ENCODE measurements at places on chromosomes 11 and 22. TPM values are rescaled to one million over a fixed set of nuclear protein-coding genes. Genes with fewer than 3 reads are reported as not detected.

The KCTD14 gene
- total RNA-seq: 1.6 TPM

The CEND1 gene
- total RNA-seq: 1.2 TPM

The DGAT2 gene
- 0.93 TPM for total RNA-seq

The APOL5 gene
- not detected for total RNA-seq

DNA sequence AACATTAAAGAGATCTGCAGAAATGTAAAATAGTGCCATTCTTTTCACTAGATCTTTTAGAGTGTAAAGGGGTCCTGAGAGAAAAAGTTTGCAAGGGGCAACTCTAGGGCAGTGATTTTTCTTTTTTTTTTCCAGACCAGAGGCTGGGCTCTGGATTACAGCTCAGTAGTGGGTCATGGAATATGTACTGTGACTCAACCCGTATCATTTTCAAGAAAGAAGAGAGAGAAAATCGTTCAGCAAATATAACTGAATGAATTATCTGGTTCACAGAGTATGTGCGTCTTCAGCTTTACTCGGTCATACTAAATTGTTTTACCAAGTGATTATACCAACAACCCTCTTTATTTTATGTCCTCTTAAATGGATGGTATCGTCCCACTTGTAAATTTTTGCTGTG is 3.8 kb downstream of the CEP57 start:
- DNase-seq: no peak

DNA sequence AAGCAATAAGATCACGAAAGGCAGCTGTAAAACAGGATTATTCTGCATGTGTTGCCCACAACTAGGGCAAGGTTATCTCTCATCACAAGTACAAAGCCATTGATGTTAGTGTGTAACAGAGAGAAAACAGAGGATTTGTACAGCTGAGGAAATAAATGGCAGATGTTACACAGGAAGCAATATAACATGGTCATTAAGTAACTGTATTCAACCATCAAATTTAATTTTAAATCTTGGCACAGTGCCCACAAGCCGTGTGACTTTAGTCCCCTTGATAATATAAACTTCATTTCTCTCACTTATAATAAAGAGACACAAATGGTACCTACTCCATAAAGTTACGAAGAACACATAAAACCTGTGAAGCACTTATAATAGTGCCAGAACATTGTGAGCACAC is 17.3 kb downstream of the OR51E2 start:
- no peak for DNase-seq

The PKDREJ gene
- not detected for total RNA-seq

- no peak for DNase-seq
Observed at GRCh38 chr11:112455791-112456190, 195.1 kb upstream of the PLET1 start.

The NCAM1 gene
- total RNA-seq: 76.7 TPM

GRCh38 chr11:94536386-94536785 is 7.3 kb upstream of the FUT4 start:
- DNase-seq: no peak

GRCh38 chr11:73249853-73250783 is 22.0 kb upstream of the P2RY6 start:
- DNase-seq: no peak

The ZFP91 gene
- total RNA-seq: 51.5 TPM

GRCh38 chr11:97742717-97743116 is 1278.0 kb upstream of the CNTN5 start:
- no peak for DNase-seq

GRCh38 chr11:70065318-70066135 is 12.6 kb upstream of the ANO1 start:
- no peak for DNase-seq

DNA sequence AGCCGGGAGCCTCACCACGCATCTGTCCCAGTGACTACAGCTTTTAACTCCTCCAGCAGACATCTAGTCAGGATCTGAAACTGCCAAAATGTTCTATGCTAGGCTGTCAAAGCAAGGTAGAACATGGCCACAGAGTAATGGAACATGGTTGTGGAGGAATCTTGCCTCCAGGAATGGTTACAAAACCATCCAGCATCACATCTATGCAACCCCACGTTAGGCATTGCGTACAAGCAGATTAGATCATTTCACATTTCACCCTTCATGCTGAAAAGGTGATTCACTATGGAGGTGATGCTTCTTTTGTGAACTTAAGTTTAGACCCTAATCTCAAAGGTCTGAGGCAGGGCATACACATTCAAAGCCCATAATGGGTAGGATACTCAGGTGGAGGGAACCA is 103.0 kb downstream of the PARVA start:
- DNase-seq: no peak

The OR52I2 gene
- not detected for total RNA-seq

The VSIG2 gene
- total RNA-seq: not detected

The SHANK2 gene
- total RNA-seq: 7.6 TPM

The C22orf15 gene
- 0.41 TPM for total RNA-seq

GRCh38 chr11:6234387-6235107 is at the start of gene FHIP1B:
Gene FHIP1B, minus strand, starts transcription at chr11:6234636. Its CDS starts 10,120 bp downstream, at chr11:6224516.
- DNase-seq: peak; percentile 97

DNA sequence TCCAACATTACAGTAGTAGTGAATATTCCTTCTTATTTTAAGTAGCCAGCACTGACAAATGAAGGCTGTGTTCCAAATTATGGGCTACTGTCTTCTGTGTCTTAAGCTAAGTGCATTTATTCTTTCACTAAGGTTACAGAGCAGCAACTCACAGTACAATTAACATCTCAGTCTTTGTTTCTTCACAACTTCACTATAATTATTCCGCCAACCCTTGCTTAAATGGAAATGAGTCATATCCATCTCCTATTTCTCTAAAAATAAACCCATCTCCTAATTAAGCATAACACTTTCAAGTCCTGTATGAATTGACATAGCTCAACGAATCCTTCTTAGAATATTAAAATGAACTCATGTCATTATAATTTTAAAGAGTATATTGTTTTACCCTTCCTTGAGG is 6.7 kb downstream of the ETS1 start:
- no peak for DNase-seq

The PCF11 gene
- total RNA-seq: 67.9 TPM

- DNase-seq: peak; percentile 77
Observed at GRCh38 chr11:76207642-76208401, 1.5 kb upstream of the WNT11 start.

The OR6T1 gene
- total RNA-seq: not detected

DNA sequence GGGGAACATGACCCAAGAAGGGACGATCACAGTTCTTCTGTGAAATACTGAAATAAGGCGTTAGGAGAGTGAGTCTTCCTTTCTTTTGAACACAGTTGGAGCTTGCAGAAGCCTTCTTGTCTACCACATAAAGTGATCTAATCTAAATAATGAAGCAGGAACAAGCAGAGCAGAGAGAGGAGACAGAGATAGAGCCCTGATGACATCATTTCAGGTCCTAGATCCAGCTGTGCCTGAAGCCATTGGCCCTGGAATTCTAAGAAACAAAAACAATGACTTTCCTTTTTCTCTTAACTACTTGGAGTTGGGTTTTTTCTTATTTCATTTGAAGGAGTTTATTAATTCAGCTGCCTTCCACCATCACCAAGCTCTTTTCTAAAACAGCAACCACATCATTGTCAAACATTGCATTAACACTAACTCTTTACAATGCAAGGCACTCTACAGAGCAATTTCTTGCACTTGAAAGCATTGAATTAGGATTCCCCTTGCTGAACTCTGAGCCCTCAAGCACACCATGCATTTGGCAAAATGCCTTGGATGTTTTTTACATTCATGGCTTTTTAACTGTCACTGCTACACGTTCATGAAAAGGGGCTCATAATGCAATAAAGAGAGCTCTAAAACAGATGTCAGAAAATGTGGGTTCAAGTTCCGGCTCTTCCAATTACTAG is 117.2 kb upstream of the TIMP3 start:
- DNase-seq: no peak

DNA sequence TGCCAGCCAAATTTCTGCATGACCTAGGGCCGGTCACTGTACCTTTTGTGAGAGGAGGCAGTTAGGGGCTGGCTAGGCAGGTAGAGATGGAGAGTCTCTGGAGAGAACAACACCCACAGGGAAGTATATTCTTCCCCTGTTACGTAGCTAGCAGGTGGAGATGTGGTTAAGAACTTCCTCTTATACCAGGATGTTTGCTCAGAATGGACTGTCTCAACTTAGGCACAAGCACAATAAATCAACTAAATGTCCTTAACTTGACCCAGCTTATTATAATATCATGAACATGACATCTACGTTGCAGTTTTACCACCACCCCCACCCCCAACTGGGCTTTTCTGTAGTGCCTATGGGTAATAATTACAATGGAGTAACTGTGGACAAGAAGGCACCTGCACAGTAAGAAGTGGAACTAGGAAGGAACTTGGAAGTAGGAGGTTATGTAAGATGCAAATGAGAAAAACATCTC is 60.7 kb upstream of the MPEG1 start:
- DNase-seq: no peak

GRCh38 chr11:79697905-79698304 is 257.1 kb upstream of the TENM4 start:
- no peak for DNase-seq

The OR5P2 gene
- not detected for total RNA-seq

- no peak for DNase-seq
Observed at GRCh38 chr22:19047993-19048392, 74.2 kb downstream of the DGCR2 start.

DNA sequence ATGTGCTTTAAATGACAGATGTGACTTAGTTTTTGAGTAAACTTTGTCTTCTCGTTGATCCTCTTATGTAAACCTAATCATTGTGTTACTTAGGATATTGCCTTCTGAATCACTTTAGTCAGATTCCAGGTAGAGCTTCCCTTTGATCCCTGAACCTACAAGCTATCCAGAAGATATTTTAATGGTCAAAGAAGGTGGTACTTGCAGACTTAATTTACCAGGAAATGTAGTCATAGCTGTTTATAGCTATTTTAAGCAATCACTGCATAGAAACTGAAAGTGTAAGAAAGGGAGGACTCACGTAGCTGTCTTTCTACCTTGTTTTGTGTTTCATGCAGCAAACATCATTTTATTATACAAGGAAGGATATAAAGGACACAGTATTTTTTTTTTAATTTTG is 189.5 kb downstream of the DDX10 start:
- no peak for DNase-seq

The GNAZ gene
- total RNA-seq: 25.5 TPM

DNA sequence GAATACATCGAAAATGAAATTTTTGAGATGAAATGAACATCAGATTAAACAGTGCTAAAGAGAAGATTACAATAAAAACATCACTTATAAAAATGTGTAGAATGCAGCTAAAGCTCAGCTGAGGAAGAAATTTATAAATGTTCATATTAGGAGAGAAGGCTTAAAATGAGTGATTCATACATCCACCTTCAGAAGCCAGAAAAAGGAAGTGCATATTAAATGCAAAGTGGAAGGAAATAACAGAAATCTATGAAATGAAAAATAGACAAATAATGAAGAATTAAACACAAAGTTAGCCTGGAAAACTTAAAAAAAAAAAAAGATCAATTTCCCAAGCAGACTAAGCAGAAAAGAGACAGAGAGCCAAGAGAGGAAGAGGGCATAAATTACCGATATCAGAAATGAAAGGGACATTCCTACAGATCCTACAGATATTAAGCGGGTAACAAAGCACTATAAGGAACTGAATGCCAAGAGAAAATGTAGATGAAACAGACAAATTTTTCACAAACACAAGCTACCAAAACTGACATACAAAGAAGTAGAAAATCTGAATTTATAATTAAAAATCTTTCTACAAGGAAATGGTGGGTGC is 7.2 kb upstream of the MOB2 start:
- no peak for DNase-seq

The OR4A16 gene
- not detected for total RNA-seq

GRCh38 chr11:103798026-103798425 is 238.4 kb upstream of the DDI1 start:
- DNase-seq: no peak

- DNase-seq: no peak
Observed at GRCh38 chr11:363948-364761, 5.1 kb upstream of the B4GALNT4 start.

All from neural crest cell (in vitro differentiated cells).